Posterior vena cava (tissue), 2 donors: ENCODE measurements at places on chromosomes 6 and 20. TPM values are rescaled to one million over a fixed set of nuclear protein-coding genes. Genes with fewer than 3 reads are reported as not detected.
A peak's percentile ranks its signal among the peaks of the same experiment; 100 is the strongest.

The SRPK1 gene
- 30.7 TPM for total RNA-seq

DNA sequence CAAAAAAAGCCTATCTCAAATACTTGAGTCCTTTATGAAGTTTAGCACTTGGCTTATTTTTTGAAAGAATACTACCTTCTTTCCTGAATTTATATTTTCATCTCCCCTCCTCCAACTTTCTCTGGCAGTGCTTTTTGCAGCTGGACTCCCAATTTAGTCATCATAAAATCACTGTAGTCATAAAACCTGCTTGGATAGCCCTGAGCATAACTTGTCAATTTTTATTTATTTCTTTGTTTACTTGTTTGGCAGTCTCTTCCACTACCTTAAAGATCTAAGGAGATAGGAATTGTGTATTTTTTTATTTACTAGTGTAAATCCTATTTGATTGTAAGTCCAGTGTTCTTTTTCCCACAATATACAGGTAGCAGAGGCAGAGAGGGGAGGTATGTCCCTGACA lies 11.2 kb upstream of the EDN1 start:
- DNase-seq, result no peak

GRCh38 chr6:20153194-20153593 lies 59.1 kb downstream of the MBOAT1 start:
- DNase-seq, result no peak

- DNase-seq, result no peak
Measured at GRCh38 chr6:35082046-35082732, 59.0 kb downstream of the TCP11 start.

The AGER gene
- total RNA-seq, result 4.6 TPM

DNA sequence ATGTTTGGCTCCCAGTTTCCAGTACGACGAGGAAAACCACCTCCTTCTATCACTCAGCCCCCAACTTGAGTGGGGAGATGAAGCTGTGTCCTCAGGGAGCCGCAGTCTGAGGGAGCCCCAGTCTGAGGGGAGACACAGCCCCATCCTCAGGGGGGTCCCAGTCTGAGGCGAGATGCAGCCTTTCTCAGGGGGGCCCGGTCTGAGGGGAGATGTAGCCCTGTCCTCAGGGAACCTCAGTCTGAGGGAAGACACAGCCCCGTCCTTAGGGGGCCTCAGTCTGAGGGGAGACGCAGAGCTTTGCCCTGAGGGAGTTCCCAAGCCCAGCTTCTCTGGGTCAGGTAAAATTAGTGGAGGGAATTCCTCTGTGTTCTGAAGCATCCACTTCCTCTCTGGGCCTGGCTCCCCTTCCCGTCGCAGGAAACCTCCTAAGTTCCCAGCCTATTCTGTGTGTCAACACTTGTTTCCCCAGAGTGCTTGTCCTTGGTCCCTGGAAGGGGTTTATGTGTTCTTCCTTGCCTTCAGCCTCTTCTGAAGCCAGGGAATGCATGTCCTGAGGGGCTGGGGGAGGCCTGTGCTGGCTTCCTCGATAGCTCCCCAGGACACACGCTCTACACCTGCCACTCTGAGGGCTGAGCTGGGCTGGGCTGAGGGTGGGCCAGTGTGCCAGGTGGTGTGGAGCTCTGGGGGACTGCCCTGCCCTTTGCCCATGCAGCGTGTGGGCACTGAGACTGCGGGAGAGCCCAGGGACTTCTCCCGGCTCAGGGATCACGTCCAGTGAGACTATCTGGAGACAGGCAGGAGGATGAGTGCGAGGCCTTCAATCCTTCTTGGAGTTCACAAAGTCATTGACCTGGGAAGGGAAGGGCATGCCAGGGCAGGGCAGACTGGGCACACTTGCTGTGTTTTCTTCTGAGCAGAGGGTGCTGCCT lies 55.4 kb downstream of the VEGFA start:
- no peak for DNase-seq

- no peak for DNase-seq
Measured at GRCh38 chr6:84458271-84458670, 230.8 kb upstream of the CEP162 start.

- DNase-seq, result no peak
Measured at GRCh38 chr6:82208913-82209312, 38.6 kb downstream of the IBTK start.

The SMOC2 gene
- 176 TPM for total RNA-seq

- DNase-seq, result no peak
Measured at GRCh38 chr6:47698342-47698787, at the start of gene ADGRF4. Gene ADGRF4 (plus strand): TSS chr6:47698580. CDS start chr6:47707246, 8,666 bp downstream.

The CNR1 gene
- 11.1 TPM for total RNA-seq

DNA sequence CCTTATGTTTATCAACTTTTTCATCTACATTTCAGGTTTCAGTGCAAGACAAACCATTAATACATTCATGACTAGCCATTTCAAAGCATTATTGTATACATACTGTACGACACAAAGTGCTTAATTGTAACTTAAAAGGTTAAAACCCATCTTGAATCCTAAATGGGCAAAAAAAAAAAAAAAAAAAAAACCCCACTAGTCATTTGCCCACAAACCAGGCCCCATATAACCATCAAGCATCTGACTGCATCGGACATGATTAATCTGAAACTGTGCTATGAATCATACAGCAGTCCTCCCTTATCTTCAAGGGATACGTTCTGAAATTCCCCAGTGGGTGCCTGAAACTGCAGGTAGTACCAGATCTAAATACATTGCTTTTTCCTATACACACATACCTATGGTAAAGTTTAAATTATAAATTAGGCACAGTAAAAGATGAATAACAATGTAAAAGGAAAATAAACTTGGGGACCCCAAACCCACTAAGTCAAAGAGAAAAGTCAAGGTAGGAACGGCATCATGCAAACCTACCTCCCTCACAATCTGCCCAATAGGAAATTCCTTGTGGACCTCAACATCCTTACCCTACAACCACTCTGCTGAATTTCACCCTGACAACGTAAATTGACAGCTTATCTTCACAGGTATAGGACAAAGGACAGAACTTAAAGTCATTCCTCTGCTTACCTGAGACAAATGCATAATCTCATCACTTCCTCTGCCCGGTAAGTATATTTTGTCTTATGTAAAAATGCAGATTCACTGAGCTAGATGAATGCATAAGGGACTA lies 14.3 kb downstream of the B4GALT5 start:
- no peak for DNase-seq

GRCh38 chr20:21101932-21102575 lies 4.1 kb downstream of the LINC00237 start:
- DNase-seq, result peak; percentile 84

DNA sequence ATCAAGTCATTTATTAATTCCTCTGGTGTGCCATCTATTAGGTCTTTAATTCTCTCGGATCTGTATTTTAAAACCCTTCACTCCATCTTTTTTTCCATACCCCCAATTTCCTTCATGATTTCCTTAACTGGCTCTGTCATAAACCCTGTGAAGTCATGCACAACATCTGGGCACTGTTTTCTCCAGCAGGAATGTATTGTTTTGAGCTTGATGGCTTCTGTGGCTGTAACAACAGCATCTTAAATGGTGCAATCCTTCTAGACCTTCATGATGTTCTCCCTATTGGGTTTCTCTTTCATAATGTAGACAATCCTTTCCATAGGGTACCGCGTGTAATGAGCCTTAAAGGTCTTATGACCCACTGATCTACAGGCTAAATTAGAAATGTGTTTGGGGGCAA lies 29.0 kb downstream of the CDK19 start:
- DNase-seq, result no peak

- DNase-seq, result no peak
Measured at GRCh38 chr6:107743311-107743710, 80.8 kb downstream of the SCML4 start.

GRCh38 chr20:51899674-51900073 lies 97.4 kb upstream of the SALL4 start:
- DNase-seq, result no peak

GRCh38 chr20:22466447-22467171 lies 117.8 kb downstream of the FOXA2 start:
- DNase-seq, result no peak

DNA sequence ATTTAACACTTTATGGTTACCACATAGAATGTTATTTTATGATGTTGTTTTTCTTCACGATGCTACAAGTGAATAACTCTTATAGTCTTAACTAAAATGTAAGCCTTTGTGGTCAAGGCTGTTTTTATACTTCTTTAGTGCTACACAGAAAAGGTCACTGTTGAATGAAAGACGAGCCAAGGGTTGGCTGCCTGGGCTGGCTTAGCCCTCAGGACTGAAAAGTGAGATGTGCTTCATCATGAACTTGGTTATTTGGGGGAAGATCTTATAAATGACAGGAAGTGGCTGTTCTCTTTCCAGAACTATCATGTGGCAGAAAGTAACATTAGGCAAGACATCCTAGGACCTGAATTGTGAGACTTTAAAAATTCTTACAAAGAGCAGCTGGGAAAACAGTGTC lies 404.0 kb downstream of the BTBD3 start:
- no peak for DNase-seq

- no peak for DNase-seq
Measured at GRCh38 chr20:41769592-41770018, 151.4 kb upstream of the CHD6 start.

GRCh38 chr20:34583544-34583943 lies 25.0 kb downstream of the MAP1LC3A start:
- no peak for DNase-seq

GRCh38 chr20:41290804-41291389 lies 26.6 kb downstream of the ZHX3 start:
- DNase-seq, result no peak

DNA sequence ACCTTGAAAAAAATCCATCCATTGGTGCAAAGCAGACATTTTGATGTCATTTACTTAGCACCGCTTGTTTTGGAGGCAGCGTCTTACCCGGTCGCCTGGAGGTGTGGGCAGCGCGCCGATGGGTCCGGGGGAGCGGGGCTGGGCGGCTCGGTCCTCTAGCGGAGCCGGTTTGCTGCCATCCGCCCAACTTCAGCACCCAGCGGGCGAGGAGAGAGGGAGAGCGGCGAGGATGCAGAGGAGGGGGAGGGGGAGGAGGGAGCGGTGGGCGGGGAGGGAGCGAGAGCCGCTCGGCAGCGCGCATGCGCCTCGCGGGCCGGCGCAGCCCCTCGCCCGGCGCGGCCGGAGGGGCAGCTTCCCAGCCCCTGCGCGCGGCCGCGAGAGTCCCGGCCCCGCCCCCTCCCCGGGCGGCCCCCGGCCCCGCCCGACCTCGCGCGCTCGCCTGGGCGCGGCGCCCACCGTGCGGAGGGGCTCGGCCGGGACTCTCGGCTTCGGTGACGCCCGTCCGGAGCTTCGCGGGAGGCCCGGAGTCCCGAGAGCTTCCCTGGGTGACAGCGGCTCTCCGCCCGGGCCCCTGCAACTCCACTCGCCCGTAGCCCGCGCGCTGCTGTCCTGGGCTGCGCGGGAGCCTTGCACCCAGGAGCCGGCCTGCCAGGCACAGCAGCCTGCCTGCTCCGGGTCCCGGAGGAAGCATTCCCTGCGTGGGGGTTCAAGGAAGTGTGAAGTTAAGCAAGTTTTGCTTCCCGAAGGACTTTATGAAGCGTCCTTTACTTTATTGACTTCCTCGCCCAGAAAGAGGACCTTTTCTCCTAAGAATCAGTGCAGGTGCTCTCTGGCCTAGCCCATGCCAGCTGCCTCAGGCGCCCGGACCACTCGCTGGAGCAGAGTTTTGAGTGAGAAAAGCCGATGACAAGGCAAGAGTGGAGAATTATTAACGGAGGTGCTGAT lies at the start of gene RGS17:
Gene RGS17 (minus strand): TSS at position 246 of the 945 bp plus-strand sequence. CDS start 87,264 bp downstream, outside the sequence.
- no peak for DNase-seq
